NCI-H2107 (cell line): ENCODE measurements at places on chromosomes 2 and 18.

- no peak for DNase-seq
Observed at GRCh38 chr2:9163306-9164111, 43.1 kb upstream of the ASAP2 start.

- no peak for DNase-seq
Observed at GRCh38 chr18:33184958-33185357, 255.6 kb downstream of the CCDC178 start.

DNA sequence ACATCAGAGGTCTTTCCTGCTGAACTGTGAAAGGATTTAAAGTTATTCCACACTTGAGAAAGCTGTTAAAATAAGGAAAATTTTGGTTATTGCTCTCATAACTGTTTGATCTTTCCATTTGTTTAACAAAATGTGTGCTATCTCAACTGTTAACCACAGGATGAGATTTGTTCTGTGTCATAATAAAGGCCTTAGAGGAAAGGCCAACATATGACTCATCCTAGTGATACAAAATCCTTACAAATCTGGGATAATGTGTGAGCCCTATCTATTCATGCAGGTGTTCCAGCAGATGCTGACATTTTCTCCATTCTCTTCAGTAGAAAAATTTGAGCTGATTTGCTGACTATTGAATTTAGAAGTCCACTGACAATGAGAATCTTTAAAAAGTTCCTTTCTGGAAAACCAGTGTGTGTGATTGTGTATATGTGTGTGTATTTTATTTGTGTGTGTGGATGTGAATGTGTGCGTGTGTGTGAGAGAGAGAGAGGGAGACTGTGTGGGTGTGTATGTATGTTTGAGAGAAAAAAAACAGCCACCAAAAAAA lies 1111.9 kb upstream of the GYPC start:
- DNase-seq, result no peak

DNA sequence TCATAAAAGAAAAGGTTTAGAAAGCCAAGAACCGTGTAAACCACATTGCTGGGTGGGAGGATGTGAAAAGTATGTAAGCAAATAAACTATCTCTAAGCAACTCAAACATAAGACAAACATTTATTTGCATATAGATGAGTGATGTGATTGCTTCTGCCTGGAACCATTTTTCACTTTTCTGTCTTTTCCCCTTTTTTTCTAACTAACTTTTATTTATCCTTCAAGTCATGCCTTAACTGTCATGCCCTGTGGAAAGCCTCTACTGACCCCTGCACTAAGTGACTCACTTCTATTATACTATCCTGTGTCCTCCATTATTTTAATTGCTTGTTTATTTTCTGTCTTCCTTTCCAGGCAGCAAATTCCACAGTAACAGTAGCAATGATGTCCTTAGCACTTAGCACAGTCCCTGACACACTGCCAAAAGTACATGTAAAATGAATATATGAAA lies 87.5 kb upstream of the CTAGE1 start:
- no peak for DNase-seq

GRCh38 chr18:52337276-52337675 lies 2.7 kb upstream of the DCC start:
- DNase-seq, result no peak

DNA sequence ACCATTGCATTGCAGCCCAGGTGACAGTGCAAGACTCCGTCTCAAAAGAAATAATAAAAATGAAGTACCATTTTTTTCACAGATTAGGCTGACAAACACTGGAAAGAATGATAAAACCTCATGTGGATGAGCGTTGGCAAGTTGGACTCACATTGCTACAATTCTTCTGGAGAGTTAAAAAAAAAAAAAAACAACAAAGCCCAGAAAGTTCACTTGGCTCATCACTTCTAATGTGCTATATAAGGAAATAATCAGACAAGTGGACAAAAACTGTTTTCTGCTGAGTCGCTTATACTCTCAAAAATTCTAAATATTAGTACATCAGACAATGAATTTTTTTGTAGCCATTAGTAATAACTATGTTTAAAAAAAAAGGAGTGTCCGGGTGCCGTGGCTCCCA lies 38.4 kb downstream of the PKP4 start:
- DNase-seq, result no peak

GRCh38 chr18:3048121-3048520 lies 35.2 kb upstream of the LPIN2 start:
- no peak for DNase-seq

- DNase-seq, result no peak
Observed at GRCh38 chr2:230685178-230685577, 27.5 kb upstream of the CAB39 start.

GRCh38 chr2:233418761-233419546 lies 64.7 kb downstream of the DGKD start:
- DNase-seq, result no peak

DNA sequence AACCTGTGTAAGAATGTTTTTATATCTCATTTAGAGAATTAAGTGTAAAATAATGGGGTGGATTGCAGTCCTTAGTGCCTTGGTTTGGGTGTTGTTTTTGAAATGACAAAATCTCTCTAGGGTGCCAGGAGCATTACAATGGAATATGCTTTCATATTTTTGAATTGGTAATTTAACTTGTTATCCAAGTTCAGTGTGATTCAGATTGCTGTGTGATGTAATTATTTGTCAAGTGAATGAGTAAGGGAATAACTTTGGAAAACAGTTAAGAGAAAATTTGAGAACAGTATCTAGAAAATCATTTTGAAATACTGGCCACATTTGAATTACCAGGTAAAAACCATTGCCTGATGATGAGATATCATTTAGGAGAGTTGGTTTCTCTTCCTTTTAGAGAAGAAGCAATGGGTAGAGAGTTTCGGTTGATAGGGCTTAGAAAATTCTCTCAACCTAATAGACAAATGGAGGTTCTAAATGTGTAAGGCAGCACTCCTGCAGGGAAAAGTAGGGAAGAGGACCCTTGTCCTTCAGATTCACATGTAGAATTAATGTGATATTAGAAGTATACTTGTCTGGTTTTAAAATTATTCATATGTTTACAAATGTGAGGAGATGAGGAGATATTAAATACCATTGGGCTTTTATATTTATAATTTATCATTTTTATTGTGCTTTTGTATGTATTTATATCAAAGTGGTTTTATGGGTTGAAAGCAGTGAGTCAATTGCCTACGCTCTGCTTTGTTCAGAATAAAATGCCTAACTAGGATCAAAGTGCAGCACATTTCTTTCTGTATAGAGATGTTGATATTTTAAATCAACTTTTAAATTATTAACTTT lies 124.8 kb downstream of the PHLPP1 start:
- no peak for DNase-seq

- no peak for DNase-seq
Observed at GRCh38 chr2:242057379-242058040, 188.0 kb downstream of the RTP5 start.

- DNase-seq, result no peak
Observed at GRCh38 chr2:136130511-136130910, 12.6 kb upstream of the CXCR4 start.

DNA sequence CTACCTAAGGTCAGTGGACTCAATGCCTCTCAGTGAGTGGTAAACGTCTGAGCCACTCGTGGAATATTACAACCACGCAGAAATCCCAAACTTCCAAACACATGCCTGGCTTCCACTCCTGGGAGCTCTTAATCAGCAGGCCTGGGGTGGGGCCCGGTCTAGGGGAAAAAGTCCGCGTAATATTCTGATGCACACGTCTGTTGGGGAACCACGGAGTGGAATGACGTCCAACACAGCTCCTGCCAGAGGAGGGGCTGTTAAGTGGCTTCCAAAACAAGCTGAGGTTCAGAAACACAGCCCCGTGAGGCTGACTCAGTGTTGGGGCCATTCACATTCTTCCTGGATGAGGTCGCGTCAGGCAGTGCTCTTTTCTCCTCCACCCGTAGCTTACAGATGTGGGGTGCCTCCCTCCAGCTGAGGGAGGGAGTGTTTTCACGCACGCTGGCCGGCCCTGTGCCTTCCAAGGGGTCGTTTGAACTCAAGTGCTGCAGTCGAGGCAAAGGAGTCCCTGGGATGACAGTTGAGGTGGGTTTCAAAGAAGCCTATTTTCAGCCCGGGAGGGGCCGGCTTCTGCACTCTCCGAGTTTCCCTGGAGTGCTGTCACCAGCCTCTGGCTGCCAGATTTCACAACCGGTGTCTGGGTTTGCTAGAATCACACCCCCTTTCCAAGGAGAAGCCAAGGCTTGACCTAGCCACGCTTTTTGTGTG lies 73.1 kb downstream of the ACKR3 start:
- DNase-seq, result no peak

GRCh38 chr2:157946919-157947557 lies 70.9 kb upstream of the ACVR1 start:
- no peak for DNase-seq

GRCh38 chr2:177175917-177176668 lies 36.5 kb upstream of the HNRNPA3 start:
- no peak for DNase-seq

DNA sequence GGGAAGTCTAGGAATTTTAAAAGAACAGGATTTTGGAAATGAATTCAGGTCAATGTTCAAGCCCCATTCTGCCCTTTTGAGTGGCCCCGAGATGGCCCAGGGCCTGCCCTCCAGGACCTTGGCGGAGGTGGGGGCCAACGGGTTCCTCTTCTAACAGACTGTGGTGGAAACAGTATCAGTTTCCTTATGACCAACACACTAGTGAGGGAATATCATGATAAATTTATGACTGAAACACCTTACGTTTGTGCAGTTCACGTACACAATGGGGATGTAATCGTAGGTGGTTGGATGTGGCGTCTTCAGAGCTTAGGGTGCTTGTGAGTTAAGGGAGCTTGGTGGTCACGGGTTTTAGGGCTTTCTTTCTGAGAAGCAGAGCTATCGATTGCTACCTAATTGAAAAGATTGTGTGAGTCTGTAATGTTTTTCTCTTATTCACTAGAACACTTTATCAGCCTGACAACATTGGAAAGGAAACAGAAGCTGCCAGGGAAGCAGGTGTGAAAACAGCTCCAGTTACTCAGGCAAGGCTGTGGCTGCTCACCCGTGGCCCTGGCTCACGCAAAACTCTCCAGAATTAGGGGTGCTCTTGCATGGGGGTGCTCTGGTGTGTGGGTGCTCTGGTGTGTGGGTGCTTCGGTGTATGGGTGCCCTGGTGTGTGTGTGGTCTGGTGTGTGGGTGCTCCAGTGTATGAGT lies 165.3 kb downstream of the SNTG2 start:
- DNase-seq, result no peak

DNA sequence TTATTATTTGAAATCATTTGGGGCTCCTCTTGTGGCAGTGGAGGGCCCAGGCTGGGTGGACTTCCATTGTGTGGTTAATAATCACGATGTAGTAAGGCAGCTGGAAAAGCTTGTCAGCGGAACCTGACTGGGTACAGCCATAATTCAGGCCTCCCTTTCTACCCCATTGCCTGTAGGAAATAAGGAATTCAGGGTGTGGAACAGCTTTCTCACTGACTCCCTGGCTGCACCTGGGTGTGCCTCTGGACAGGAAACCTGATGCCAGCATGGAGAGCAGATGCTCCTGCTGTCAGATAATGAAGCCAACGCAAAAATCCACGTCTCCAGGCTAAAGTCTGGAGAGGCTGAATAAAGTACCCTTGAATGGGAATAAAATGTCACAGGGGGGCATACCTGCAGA lies 44.2 kb downstream of the LYPD6B start:
- no peak for DNase-seq

DNA sequence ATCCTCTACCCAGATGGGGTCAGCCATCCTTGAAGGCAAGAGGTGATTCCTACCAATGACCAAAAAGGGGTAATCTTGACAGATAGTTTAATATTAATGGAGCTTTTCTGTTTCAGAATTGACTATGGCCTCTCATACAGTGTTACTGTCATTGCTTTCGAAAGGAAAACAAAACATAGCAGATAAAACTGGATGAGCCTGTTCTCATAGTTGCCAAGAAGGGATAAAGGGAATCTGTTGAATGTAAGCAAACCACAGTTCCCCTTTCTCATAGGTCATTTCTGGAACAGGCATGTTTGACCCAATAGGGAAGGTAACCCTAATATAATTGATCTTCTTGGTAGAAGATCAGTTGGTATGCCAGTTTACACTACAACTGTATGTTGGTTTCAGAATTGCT lies 1.6 kb downstream of the RAB27B start:
- no peak for DNase-seq

DNA sequence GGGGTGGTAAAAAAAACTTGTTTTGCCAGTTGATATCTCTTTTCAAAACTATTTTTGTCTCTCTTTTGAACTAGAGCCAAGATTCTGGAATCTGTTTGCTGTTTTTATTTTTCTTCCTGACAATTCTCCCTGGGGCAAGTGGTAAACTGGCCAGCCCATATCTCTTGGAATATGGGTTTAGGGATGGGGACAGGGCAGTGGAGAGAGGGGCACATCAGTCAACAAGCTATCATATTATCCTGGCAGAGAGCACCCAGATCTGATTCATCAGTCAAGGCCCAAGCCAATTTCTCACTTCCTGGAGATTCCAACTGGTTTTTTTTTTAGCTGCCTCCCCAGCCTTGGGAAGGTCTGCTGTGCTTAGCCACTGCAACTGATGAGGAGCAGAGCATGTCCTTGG lies 52.3 kb downstream of the ARHGAP28 start:
- no peak for DNase-seq

GRCh38 chr2:178747767-178748166 lies 59.5 kb downstream of the TTN start:
- DNase-seq, result no peak

GRCh38 chr2:35819033-35819432 lies 536.5 kb upstream of the CRIM1 start:
- DNase-seq, result no peak

GRCh38 chr2:169895294-169895985 lies 68.2 kb downstream of the UBR3 start:
- DNase-seq, result no peak

DNA sequence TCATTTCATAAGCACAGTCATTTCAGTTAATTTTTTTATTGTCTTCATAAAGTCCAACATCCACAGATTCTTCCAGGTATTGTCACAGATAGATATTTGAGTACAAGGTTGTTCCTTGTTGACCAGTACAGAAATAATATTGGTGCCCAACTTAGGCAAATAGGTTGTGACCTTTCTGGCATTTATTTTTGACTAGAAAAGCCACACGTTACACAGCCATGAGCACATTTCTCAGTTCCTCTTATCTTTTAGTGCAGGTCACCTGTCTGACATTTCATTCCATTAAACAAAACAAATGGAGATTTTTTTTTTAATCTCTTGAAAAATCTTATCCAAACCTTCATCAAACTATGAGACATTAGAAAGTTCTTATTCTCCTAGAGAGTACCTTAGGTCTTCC lies 428.8 kb downstream of the ZNF521 start:
- no peak for DNase-seq
